EL (cell line): ENCODE measurements at places on chromosomes 1 and 21.
A peak's percentile ranks its signal among the peaks of the same experiment; 100 is the strongest.

GRCh38 chr1:234226113-234226818 lies 147.0 kb upstream of the COA6 start:
- DNase-seq: no peak

DNA sequence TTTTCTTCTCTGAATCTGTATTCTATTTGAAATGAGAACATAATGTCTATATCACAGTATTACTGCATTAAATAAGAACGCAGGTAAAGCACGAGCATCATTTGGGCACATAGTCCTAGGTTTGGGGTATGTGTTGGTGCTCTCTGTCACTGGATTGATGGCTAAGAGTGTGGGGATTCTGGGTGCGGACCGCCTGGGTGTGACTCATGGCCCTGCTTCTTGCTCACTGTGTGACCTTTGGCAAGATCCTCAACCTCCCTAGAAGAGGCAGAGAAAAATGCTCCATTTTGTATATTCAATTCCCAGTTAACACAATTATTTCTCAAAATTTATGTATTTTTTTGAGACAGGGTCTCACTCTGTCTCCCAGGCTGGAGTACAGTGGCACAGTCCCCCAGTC lies 99.7 kb downstream of the LAMC2 start:
- peak; percentile 51 for DNase-seq

GRCh38 chr1:18012686-18013085 lies 94.9 kb upstream of the IGSF21 start:
- DNase-seq: no peak

GRCh38 chr1:78358165-78358564 lies 132.6 kb upstream of the PTGFR start:
- no peak for DNase-seq
